ENCODE measurements at places on chromosomes 11 and 22.

DNA sequence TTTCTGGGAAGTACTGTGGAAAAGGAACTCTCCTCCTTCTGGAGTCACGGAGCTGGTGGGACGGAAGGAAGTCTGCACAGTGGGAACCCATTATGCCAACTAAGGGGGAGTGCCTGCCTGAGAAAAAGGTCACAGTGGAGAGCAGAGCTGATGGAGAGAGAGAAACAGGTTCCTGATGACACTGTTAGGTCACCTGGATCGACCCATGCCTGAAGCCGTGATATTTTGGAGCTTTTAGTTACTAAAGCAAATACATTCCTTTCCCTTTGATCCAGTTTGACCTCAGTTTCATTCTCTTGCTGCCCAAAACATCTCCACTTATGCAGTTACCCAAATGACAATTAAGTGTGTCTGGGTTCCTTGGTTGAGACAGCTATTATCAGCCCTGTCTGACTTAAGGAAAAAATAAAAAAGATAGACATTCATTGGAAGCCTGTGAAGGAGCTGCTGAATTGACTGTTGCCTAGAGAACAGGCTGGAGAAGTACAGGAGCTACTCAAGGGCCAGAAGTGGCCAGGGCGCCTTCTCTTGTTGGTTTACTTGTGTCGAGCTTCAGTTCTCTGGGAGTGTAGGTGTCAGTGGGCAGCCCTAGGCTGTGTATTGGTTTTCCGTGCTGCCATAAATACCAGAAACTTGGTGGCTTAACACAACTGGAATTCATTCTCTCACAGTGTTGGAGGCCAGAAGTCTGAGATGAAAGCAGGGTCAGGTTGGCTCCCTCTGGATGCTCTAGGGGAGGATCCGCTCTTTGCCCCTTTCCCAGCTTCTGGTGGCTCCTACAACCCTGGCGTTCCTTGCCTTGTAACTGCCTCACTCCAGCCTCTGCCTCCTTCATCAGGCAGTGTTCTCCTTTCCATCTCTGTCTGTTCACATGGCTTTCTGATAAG lies 13.6 kb downstream of the MRGPRD start:
- DNase-seq, result no peak

GRCh38 chr11:2109541-2110019 lies 29.6 kb downstream of the IGF2 start:
- DNase-seq, result no peak

- DNase-seq, result no peak
Measured at GRCh38 chr11:1148752-1149180, 9.0 kb upstream of the MUC5AC start.

GRCh38 chr11:94018721-94019120 lies 2.4 kb upstream of the HEPHL1 start:
- no peak for DNase-seq

DNA sequence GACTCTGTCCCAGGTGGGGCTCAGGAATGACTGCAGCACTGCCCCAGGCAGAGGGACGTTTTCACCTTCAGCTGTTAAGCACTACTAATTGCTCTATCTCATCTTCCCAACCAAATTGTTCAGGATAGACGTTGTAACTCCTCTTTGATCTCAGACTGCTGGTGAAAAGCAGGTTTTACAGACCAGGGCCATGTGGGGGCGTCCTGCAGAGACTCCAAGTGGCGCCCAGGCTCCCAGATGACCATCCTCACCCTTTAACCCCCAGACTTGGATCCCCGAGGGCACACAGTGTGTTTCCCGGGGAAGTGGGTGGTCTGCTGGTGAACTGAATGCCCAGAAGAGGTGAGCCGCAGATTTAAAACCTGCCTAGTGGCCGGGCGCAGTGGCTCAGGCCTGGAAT lies 23.9 kb downstream of the FADD start:
- DNase-seq, result no peak

DNA sequence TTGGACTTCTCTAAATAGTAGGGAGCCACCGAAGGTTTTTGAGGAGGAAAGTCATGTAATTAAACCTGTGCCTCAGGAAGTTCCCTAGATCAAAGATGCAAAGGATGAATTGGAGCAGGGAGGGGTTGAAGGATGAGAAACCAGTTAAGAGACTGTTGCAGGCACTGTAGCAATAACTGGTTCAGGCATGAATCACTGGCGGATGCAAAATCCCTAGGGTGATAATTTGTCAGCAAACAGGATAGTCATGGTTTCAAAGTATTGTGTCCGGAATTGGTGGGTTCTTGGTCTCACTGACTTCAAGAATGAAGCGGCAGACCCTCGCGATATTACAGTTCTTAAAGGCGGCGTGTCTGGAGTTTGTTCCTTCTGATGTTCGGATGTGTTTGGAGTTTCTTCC lies 19.9 kb downstream of the TRIOBP start:
- DNase-seq, result peak; percentile 65

DNA sequence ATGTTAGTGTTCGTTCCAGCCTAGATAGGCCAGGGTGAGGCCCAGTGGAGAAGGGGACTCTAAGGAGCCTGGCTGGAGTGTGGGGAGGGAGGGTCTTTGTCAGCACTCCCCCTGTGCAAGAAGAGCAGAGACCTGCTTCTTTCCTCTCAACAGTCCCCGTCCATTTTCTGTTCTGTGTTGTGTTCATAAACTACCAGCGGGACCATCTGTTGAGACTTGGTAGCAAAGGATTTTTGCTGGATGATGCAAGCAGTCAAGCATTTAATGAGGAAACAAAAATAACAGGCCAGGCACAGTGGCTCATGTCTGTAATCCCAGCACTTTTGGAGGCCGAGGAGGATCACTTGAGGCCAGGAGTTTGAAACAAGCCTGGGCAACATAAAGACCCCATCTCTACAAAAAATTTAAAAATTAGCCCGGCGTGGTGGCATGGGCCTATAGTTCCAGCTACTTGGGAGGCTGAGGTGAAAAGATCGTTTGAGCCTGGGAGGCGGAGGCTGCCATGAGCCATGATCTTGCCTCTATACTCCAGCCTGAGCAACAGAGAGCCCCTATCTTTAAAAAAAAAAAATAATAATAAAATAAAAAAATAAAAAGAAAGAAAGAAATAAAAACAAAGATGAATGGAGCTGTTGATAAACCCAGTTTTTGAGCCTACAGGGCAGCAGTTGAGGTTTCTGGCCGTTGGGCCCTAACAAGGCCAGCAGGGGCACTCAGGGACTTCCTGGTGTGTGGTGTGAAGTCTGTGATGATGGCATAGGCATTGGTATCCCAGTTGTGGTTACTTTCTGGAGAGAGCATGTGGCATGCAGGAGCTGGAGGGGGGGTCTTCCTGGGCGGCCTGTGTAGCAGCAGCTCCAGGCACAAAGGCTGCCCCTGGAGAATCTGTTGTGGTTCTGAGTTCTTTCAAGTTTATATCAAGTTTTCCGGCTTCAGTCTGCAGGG lies 1.7 kb upstream of the TXNRD2 start:
- peak; percentile 94 for DNase-seq

DNA sequence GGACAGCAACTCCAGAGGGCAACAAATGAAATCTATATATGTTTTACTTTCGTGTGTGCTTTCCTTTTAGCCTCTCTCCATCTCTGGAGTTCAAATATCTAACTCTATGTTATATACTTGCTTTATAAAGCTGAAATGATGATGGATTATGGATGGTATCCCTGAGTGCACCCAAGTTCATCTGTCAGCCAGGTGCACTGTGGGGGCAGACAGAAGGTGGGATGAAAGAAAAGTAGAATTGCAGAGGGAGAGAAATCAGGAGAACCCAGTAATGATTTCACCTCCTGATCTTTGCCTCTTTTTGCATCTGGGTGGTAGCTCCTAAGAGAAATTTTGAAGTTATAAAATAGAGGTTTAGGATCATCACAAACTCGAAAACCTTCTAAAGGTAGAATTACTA lies 2.4 kb downstream of the MUC15 start:
- no peak for DNase-seq

- peak; percentile 10 for DNase-seq
Measured at GRCh38 chr11:5234381-5234834, at the start of gene HBD. Gene HBD (minus strand): TSS chr11:5234483. CDS start chr11:5234433, 50 bp downstream.

- DNase-seq, result peak; percentile 79
Measured at GRCh38 chr22:44658311-44658953, 43.6 kb upstream of the PRR5 start.
